Fibroblast of pulmonary artery (primary cell): ENCODE measurements at places on chromosomes 13 and 19.

- no peak for DNase-seq
These were observed 23.2 kb downstream of the ANKRD27 start for GRCh38 chr19:32651729-32652140.

- no peak for DNase-seq
These were observed 2.0 kb downstream of the POU2F2 start for GRCh38 chr19:42130254-42130573.

- DNase-seq: no peak
These were observed 4.9 kb downstream of the NANOS3 start for GRCh38 chr19:13881692-13882418.

DNA sequence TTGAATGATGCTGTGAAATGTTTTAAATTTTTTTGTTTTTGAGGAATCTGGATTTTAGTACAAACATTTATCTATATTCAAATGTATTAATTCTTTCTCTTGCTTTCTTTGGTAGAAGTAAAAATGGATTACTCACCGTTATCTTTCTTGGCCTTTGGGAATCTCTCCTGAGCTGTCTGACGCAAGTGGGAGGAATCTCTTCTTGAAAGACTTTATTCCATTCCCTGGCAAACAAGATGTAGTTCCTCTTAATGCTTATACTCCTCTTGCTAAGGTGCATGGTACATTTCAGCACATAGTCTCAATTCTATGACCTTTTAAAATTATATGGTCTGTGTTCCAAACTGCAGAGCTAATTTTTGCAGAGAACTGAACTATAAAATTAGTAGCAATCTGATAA is 246.2 kb upstream of the SLC10A2 start:
- no peak for DNase-seq

DNA sequence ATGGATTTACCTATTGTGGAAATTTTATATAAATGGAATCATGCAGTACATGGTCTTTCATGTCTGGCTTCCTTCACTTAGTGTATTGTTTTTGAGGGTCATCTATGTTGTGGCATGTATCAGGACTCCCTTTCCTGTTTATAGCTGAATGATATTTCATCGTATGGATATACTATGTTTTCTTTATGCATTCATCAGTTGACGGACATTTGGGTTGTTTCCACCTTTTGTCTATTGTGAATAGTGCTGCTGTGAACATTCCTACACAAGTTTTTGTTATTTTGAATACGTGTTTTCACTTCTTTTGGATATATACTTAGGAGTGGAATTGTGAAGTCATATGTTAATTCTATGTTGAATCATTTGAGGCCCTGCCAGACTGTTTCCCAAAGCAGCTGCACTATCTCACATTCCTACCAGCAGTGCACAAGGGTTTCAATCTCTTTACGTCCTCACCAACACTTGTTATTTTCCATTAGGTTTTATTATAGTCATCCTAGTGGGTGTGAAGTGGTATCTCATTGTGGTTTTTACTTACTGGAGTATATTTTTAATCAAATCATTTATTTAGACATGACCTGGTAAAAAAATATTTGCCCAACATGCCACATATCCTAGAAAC is 262.7 kb downstream of the DLEU7 start:
- peak; percentile 87 for DNase-seq

GRCh38 chr13:36344886-36345437 is 1.2 kb downstream of the SPART start:
- DNase-seq: peak; percentile 34

GRCh38 chr19:30070968-30071632 is 129.1 kb downstream of the URI1 start:
- DNase-seq: no peak

DNA sequence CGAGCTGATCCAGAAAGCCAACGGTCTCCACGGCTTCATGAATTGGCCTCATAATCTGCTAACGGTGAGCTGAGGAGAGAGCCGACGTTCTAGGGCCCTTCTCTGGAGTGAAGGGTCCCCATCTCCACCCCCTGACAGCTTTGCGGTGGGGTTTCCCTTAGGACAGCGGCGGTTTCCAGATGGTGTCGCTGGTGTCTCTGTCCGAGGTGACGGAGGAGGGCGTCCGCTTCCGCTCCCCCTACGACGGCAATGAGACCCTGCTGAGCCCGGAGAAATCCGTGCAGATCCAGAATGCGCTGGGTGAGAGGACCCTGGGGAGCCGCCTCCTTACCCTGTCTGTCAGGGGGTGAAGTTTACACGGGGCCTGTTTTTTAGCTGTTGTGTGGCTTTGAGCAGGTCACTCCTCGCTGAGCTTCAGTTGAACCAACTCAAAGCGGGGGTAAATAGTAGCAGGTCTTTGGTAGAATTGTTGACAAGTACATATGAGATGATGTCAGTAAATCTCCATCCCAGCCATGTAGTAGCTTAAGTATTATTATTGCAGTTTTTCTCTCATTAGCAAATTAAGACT is 801 bp downstream of the QTRT1 start:
- no peak for DNase-seq

DNA sequence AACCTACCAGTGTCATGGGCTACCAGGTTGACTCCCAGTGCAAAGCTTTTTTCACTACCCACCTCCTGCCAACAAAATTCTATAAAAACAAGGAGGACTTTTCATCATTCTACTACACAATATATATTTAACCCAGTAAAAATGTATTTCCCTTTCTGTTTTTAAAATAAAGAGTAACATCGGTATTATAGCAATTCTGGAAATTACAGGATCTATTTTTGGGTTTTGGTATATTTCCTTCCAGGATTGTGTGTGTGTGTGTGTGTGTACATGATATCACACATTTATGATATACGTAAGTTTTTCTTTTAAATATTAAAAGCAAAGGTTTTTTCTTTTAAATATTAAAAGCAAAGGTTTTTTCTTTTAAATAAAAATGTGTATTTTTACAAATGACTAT is 6.0 kb upstream of the UBL3 start:
- no peak for DNase-seq

DNA sequence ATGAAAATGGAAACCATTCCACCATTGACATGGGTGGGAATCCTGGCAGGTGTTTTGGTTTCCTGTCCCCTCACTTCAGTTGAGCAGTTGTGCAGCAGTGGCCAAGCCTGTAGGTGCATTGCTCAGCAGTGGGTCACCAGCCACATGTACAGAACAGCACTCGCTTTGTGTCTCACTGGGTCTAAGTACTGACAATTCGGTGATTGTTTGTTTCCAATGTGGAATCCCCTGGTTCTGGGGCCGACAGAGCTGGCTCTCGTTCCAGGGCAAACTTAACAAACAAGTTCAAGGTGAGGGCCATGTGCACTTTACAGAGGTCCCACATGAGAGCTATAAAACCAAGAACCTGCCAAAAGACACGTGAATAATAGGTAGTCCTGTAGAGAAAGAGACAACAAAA is 54.1 kb upstream of the SPATA13 start:
- DNase-seq: no peak

GRCh38 chr13:112510002-112510780 is 77.8 kb downstream of the TUBGCP3 start:
- peak; percentile 73 for DNase-seq

GRCh38 chr13:93955904-93956303 is 523.6 kb downstream of the DCT start:
- no peak for DNase-seq

DNA sequence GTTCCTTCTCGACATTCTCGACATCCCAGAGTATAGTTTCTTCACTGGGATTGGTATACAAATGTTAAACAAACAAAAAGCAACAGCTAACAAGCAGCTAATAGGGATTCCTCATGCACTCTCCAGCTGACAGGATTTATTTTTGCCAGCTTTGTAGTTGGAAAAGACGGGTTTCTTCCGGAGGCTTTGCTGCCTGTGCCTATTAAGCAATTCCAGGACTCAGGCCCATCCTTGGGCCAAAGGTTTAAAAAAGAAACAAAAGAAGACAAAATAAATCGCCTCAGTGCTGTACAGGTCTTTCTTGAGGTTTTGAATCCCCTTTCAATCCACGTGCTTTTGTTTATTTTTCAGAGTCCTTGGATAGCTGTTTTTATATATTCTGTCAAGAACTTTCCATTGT is 1414.5 kb upstream of the PCDH9 start:
- no peak for DNase-seq

- DNase-seq: peak; percentile 38
These were observed 7.5 kb downstream of the ZNF610 start for GRCh38 chr19:52343548-52343947.

DNA sequence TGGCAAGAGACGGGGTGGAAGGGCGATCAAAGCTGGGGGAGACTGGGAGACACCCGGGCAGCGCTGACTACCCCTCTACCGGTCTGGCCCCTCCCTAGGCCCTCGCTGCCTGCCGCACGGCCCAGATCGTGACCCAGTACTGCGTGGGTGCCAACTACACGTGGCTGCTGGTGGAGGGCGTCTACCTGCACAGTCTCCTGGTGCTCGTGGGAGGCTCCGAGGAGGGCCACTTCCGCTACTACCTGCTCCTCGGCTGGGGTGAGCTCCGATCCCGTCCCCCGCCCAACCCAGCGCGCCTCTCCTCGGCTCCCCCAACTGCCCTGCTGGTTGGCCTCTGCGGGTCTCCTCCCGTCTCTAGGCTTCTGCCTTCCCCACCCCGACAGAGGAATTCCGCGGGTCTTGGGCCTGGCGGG is 8.8 kb downstream of the GIPR start:
- DNase-seq: no peak

DNA sequence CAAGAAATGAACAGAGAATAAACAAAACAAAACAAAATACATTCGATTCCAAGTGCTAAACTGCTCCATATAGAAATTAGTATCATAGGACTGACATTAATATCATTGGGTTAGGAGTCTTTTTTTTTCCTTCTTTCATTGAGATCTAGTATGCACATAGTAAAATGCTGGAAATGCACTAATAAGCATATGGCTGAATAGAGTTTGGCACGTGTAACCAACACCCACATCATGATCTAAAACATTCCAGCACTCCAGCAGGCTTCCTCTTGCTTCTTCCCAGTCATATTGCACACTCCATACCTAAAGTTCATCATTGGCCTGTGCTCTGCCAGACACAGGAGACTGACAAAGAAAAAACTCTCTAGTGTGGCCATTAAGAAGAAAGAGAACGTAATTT is 117.5 kb downstream of the POU4F1 start:
- no peak for DNase-seq

DNA sequence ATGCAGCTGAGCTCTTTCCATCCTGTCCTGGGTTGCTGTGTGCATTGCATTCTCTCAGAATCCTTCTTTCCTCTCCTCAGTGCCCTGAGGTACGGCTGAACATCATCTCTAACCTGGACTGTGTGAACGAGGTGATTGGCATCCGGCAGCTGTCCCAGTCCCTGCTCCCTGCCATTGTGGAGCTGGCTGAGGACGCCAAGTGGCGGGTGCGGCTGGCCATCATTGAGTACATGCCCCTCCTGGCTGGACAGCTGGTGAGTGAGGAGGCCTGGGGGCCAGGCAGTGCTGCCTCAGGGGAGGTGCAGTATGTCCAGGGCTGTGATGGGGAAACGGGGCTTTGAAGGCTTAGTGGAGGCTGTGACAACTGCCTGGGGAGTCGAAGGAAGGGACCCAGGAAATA is 29.8 kb downstream of the PPP2R1A start:
- no peak for DNase-seq

DNA sequence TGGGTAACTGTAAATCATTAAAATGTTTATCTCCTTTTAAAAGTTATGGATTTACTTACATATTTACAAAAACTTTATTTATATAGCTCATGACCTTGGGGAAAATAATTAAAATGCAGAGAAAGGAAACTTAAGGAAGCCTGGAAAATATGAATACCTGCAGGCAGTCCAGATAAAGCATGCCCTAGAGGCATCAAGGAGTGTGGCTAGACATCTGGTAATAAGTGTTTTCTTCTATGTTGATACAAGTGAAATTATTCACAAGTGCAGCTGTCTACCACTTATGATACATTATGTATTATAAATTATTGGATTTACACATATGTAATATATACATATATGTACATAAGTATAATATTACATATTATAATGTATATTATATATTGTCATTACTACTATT is 207.9 kb downstream of the LMO7 start:
- no peak for DNase-seq

GRCh38 chr13:109144693-109145437 is 515.5 kb downstream of the MYO16 start:
- peak; percentile 21 for DNase-seq

- DNase-seq: no peak
These were observed 3.9 kb downstream of the WDR62 start for GRCh38 chr19:36058481-36059179.

GRCh38 chr13:34671137-34671536 is 270.9 kb upstream of the NBEA start:
- no peak for DNase-seq

- DNase-seq: peak; percentile 67
These were observed 11.4 kb downstream of the FCHO1 start for GRCh38 chr19:17762505-17763229.

GRCh38 chr13:36885901-36886300 is 34.1 kb downstream of the SMAD9 start:
- DNase-seq: no peak

DNA sequence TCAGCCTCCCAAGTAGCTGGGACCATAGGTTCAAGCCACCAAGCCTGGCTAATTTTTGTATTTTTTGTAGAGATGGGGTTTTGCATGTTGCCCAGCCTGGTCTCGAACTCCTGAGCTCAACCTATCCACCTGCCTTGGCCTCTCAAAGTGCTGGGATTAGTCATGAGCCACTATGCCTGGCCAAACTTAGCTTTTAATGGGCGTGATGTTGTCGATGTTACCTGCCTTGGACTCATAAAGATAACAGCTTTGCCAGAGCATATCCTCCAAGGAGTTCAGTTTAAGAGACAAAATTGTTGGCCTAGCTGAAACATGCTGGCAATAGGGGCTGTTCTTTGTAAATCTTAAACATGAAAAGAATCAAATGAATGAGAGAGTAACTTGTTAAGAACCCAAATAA is 13.1 kb downstream of the POLR1D start:
- no peak for DNase-seq

DNA sequence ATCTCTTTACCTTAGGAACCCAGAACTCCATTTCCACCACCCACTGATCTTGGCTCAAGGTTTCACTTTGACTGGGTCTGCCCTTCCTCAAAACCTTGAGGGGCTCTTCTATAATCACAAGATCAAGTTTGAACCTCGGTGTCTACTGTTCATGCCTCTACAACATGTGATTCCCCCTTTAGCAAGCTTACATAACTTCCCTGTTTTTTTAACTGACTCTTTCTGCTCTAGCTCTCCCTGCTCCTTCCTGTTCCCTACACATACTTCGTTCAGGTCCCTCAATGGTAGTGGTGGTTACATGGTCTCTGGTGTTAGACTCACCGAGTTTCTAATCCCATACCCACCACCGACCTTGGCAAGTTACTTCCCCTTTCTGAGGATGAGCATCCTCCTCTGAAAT is 26.7 kb downstream of the CEACAM8 start:
- no peak for DNase-seq

- DNase-seq: no peak
These were observed 3.9 kb upstream of the CERS1 start for GRCh38 chr19:18899624-18900560.

- DNase-seq: no peak
These were observed 781.3 kb upstream of the MIR17HG start for GRCh38 chr13:90565985-90566713.

- peak; percentile 31 for DNase-seq
These were observed 10.1 kb downstream of the TMEM91 start for GRCh38 chr19:41386442-41386841.
